Stimulated activated CD8-positive, alpha-beta memory T cell treated with anti-CD3 and anti-CD28 coated beads, Interleukin-7, amount 100 ng/mL, for 24 hours (primary cell): ENCODE measurements at places on chromosomes 12 and 14.

- no peak for DNase-seq
These were observed 2.3 kb upstream of the TRAFD1 start for GRCh38 chr12:112122823-112123690.

GRCh38 chr14:77478796-77479195, 19.8 kb downstream of the ISM2 start:
- DNase-seq, result no peak

DNA sequence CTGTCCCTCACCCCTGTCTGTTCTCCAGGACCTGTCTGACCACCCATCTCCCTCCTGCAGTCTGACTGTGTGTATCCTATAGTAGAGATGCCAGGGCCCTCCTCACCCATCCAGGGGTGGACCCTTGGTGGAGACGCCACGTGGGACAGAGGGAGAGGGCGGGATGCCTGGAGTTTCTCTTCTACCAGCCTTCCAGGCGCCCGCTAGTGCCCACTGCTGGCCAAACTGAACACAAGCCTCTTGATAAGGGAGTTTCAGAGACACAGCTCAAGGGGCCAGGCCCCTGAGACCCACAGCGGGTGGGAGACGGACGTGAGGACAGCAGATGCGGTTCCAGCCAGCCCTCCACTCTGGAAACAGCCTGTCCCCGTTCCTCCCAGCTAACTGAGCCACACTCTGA, 147.3 kb downstream of the RBM19 start:
- DNase-seq, result no peak

GRCh38 chr14:90293766-90294730, 37.7 kb downstream of the NRDE2 start:
- DNase-seq, result no peak

- no peak for DNase-seq
These were observed 18.5 kb downstream of the NCOR2 start for GRCh38 chr12:124548854-124549378.
